Right atrium auricular region (tissue), 2 donors: ENCODE measurements at places on chromosomes 4 and X. TPM values are rescaled to one million over a fixed set of nuclear protein-coding genes. Genes with fewer than 3 reads are reported as not detected.

The ESX1 gene
- total RNA-seq = not detected

The APLN gene
- total RNA-seq = 2.1 TPM

The RLIM gene
- total RNA-seq = 19.0 TPM

The TMSB15A gene
- not detected for total RNA-seq

The TBX22 gene
- total RNA-seq = not detected

The PABPC1L2A gene
- total RNA-seq = not detected

The GAGE12H gene
- total RNA-seq = not detected

The SPP1 gene
- total RNA-seq = 41.3 TPM

The F8A2 gene
- not detected for total RNA-seq

The ACOX3 gene
- total RNA-seq = 66.9 TPM

The PPP1R2C gene
- total RNA-seq = not detected

The LPAR4 gene
- total RNA-seq = 0.15 TPM

The TMEM154 gene
- 1.4 TPM for total RNA-seq
